ENCODE measurements at places on chromosomes 3 and 15. TPM values are rescaled to one million over a fixed set of nuclear protein-coding genes. Genes with fewer than 3 reads are reported as not detected.

DNA sequence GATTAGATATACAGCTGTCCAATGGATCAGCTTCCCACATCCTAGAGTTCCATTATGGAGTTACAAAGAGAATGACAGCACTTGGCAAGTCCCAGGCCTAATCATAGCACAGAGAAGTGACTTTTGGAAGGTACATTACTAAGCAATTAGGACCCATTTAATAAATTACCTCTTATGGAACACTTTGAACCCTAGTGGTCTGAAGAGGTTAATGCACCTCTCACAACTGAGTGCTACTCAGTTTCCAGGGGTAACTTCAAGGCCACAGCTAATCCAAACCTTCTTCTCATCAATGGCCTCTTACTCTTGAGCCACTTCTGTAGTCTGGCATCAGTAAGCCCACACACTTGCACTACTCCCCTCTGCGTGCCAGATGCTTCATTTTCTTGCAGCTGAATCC lies 34.9 kb upstream of the MEIS2 start:
- no peak for DNase-seq

DNA sequence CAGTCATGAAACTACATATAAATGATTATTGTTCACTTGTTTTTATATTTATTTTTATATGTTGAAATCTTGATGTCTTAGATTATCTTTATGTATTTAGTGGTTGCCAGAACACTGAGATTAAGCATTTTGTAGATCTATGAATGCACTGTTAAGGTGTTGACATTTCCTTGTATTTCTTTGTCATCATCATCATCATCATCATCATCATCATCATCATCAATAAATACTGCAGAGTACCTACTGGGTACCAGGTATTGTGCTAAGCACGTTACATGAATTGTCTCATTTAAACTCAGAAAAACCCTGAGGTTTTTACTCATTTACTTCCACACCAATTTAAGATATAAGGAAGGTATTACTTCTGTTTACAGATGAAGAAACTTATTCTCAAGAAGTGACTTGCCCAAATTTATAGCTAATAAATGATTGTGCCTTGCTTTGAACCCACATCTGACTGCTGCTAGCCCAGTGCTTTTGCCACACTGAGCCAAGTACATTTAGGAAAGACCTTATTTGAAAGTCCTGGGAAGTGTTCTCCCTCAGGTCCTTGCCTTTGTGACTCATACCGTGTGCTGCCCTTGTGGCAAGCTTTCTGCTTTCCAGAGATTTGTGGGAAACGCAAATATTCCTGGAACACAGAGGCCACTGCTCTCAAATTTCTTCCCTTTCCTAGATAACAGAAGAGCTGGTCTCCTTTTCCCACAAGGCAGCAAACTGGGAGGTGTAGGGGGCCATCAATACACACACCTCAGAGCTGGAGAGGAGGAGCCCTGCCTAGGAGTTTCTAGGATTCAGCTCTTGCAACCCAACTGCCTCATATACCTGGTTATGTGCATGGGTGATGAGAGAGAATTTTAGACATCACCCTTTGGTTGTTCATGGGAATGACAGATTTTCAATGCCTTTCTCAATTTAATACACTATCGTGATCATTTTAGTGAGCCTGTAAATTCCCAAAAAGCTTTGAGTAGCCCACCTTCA lies 115.4 kb upstream of the C15orf61 start:
- DNase-seq: peak; percentile 79

- peak; percentile 30 for DNase-seq
These were observed 105.0 kb downstream of the SSR3 start for GRCh38 chr3:156449710-156450574.

GRCh38 chr3:31848163-31848818 lies 132.8 kb downstream of the OSBPL10 start:
- no peak for DNase-seq

DNA sequence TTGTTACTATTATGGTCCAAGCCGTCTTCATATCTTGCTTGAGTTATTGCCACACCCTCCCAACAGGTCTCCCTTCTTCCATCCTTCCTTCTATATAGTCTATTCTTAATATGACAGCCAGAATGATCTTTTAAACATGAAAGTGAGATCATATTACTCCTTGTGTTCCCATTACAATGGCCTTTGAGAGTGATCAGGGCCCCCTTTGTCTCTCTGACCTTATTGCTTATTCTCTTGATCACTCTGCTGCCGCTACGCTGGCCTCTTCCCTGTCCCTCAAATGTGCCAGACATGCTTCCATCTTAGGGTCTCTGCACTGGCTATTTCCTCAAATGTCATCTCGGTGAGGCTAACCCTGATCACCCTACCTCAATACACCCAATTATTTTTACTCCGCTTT lies 38.1 kb downstream of the UBE2E2 start:
- DNase-seq: no peak

GRCh38 chr3:184175506-184175905 lies 851 bp downstream of the AP2M1 start:
- no peak for DNase-seq

GRCh38 chr3:48077815-48078214 lies 61.6 kb upstream of the MAP4 start:
- DNase-seq: peak; percentile 31

SSUH2 gene
- total RNA-seq: under 0.01 TPM

ZPLD1 gene
- total RNA-seq: under 0.01 TPM

CYP1A2 gene
- not detected for total RNA-seq

PTPN9 gene
- total RNA-seq: 26.5 TPM

All from IMR-90 (cell line).